NCI-H2171 (cell line): ENCODE measurements at places on chromosomes 16 and 17.

GRCh38 chr17:73342050-73342522 lies 30.3 kb upstream of the CDC42EP4 start:
- peak; percentile 78 for DNase-seq

DNA sequence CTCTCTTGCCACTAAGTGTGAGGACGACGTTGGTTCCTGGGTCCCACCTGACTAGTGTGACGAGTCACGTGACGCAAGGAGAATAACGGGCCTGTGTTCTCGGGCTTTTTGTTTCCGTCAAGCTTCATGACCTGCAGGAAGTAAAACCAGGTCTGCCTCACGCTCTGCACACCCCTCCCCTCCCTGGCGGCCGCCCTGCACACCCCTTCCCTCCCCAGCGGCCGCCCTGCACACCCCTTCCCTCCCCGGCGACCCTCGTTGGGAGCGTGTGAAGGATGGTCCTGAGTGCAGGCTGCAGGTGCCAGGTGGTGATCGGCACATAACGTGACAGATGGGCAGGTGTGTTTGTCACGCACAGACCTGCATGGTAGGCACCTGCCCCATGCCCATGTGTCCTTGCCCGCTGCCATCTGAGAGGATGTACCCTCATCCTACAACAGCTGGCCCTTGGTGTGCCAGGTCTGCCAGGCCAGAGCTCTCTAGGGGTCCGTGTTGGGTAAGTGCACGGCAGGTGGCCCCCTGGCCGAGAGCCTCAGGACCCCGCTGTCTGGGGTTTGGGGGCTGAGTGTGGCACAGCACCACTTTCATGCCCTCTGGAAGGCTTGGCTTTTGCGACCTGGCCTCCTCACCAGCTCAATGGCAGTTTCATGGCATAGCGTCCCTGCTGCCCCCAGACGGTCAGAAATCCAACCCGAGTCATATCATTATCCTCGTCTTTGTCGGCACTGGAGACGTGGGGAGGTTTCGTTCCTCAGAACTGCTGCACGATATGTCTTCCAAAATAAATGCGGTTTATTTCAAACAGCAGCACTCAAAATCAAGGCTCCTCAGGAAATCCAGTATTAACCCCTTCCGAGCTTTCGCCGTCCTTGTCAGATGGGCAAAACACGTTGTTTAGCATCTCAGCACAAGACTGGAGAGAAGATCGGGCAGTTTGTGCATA lies 191.8 kb upstream of the CHMP6 start:
- peak; percentile 94 for DNase-seq

DNA sequence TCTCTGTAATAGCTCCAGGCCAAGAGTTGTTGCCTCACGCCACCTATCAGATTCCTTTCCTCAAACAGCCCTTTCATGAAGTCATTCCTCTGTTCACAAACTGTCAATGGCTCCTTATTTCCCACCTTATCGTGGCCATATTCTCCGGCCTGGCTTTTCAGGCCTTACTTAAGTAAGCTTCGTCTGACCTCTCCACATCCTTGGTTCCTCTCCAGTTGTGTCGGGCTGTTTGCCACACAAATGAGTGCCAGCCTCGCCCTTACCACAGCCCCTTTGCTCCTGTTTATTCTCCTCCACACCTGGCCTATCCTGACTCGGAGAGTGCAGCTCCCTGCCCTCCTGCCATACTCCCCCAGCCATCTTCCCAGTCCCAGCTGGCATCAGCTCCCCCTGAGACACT lies 2.0 kb downstream of the TP53I13 start:
- no peak for DNase-seq

DNA sequence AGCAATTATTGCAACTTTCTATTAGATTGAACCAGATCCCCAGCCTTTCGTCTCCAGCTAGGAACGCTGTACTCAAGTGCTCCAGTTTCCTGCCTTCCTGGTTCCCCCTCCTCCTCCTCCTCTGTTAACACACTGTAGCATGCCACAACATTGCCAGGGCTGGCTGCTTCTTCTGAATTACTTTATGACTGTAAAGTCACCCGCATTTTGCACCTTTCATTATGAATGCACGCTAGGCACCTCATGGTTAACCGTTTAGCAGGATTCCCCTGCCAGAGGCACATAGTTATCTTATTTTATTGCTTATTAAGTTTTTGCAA lies 4.5 kb downstream of the ZNF423 start:
- no peak for DNase-seq

DNA sequence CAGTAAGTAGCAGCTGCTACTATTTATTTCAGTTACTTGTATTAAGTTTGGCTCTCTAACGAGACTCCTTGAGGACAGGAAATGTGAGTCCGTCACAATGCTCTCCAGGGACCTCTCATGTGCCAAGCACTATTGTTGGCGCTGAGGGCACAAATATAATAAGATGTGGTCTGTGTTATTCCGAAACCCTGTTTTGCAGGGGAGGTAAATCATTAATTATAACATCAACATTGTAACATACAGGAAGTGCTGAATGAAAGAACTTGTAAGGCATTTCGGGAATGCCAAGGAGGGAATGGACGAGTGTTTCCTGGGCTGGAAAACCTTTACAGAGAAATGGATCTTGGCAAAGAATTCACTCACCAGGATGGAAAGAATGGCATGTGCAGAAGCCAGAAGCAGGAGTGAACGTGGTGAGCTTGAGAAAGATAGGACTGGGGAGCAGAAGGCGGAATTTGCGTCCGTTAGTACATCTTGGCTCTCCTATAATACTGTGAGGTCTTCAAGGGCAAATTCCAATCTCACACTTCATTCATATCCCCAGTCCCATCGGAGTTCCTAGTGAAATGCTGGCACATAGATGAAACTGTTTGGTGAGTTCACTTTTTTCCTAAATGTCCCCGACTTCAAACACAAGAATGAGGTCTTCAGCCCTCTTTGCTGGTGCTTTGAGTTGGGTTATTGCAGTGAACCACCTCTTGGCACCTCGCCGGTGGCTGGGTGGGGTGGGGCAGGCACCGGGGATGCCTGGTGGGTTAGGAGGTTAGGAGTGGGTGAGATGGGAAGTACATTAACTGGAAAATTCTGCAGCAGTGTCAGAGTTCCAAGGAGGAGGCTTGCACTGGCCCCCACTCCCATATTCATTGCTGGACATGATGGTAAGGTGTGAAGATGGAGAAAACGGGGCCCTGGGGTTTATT lies 11.5 kb downstream of the TAC4 start:
- no peak for DNase-seq

- DNase-seq = no peak
Observed at GRCh38 chr17:79235808-79236207, 161.2 kb downstream of the ENGASE start.

GRCh38 chr16:21026846-21027245 lies 123.8 kb downstream of the DNAH3 start:
- DNase-seq = no peak

- DNase-seq = no peak
Observed at GRCh38 chr16:86994651-86995171, 322.5 kb downstream of the C16orf95 start.

DNA sequence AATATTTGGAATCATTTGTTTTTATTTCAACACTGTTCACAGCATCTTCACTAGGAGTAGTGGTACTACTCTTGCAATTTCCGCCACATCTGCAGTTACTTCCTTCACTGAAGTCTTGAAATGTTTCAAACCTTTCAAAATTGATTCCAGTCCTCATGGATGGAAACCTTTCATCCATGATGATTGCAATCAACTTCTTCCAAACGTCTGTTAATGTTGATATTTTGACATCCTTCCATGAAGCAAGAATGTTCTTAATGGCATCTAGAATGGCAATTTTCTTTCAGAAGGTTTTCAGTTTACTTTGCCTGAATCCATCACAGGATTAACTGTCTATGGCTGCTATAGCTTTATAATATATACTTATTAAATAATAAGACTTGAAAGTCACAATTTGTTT lies 736.8 kb upstream of the CA10 start:
- no peak for DNase-seq

DNA sequence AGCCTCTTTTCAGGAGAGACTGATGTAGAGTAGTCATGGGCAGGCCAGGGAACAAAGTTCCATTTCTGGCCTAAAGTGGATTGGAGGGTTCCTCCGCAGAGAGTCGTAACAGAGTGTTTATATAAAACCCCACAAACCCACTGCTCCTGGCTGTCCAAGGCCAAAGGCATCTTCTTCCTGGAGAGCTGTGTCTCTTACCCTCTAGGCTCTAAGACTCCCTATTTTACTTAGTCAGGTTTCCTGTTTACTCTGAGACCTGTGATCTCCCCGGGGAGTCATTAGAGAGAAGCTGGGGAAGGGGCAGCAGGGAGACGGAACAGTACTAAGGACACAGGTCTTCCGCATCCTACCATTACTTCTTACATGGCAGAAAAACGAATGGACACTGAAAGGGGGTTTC lies 69.5 kb downstream of the HIC1 start:
- DNase-seq = no peak

DNA sequence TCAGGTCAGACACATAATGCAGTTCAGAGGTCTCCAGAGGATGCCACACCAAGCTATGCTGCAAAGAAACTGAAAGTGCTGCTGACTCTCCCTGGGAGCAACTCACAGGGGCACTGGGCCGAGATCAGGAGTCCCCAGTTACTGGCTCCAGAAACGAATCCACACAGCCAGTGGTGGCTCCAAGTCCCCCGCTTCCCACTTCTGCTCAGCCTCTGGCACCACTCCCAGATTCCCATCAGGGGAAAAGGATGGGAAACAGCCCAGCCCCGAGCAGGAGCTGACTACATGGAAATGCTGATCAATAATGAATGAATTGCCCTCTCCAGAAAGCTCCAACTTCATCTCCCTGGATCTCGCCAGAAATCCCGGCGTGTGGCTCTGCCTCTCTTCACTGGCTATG lies 62.3 kb upstream of the CDH5 start:
- DNase-seq = no peak

GRCh38 chr16:56534847-56535383 lies 15.1 kb upstream of the BBS2 start:
- DNase-seq = no peak

DNA sequence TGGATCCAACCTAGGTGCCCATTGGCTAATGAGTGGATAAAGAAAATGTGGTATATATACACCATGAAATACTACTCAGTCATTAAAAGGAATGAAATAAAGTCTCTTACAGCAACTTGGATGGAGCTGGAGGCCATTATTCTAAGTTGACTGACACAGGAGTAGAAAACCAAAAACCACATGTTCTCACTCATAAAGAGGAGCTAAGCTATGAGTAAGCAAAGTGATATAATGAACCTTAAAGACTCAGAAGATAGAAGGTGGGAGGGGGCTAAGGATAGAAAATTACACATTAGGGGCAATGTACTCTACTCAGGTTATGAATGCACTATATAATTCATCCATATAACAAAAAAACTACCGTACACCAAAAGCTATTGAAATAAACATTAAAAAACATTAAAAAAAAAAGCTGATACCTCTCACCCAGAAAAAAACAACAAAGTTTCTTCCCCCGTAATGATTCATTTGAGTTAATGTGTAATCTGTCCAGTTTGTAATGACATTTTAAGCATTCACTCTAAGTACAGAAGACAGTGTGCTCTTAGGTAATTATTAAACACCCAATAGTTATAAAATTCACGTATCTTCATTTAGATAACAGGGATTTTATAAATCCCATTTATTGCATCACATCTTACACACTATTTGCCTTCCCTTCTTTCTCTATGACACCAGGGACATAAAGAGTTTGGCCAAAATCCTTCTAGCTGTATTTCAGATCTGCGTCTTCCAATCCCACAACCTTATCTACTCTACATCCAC lies 941.5 kb downstream of the CDH11 start:
- DNase-seq = no peak

GRCh38 chr17:61533797-61534196 lies 57.2 kb downstream of the NACA2 start:
- DNase-seq = no peak

DNA sequence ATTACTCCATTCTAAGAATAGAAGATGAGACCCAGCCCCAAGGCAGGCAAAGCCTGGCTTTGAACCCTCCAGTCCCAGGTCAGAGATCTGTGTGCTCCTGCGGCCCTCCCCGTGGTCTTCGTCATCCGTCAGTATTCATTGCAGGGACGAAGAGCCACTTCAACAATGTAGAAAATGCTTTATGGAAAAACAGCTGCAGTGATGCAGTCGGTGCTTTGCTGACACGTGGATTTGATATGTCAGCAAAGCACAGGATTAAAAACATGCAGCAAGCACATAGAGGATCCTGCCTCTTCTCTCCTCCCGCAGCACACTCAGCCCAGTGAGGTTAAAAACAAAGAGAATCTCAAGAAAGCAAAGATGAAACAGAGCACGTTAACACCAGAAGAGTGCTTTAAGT lies 117.1 kb upstream of the AXIN2 start:
- no peak for DNase-seq

DNA sequence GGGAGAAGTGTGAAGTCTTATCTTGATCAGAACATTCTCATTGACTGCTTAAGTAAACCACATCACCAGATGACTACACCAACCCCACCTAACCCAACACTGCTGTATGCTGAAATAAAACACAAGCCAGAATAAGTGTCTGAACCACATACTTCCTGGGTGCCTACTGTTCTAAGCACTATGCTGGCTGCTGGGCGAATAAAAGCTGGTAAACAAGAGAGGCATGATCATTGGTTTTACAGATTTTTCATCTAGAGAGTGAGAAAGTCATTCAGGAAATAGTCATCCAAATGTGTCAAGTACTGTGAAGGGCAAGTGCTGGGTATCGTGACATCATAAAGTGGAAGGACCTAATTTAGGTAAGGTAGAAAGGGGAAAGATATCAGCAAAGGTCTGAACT lies 199.0 kb upstream of the SOX9 start:
- DNase-seq = no peak

- DNase-seq = no peak
Observed at GRCh38 chr17:6479622-6480302, 35.5 kb downstream of the PIMREG start.

DNA sequence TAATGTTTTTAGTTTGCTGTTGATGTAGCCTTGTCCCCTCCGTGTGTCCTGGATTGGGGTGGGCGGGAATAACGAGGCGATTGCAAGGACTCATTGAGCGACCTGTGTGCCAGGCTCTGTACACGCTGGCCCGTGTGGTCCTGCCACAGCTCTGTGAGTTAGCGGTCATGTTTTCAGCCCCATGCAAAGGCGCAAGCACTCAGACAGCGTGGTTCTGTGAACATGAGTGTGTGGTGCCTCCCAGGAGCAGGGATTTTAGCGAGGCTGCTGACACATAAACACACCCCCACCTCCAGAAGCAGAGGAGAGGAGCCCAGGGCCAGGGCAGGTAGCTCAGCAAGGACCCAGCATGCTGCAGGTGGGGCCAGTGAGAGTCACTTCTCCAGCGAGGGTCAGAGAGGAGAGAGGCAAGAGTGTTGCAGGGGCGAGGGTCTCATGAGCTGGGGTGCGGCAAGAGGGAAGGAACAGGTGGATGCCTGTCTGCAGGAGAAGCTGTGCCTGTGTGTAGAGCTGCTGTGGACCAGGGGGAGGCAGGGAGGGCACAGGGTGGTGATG lies 115.3 kb downstream of the OR1D5 start:
- no peak for DNase-seq
